ENCODE measurements at places on chromosomes 3 and 15.

DNA sequence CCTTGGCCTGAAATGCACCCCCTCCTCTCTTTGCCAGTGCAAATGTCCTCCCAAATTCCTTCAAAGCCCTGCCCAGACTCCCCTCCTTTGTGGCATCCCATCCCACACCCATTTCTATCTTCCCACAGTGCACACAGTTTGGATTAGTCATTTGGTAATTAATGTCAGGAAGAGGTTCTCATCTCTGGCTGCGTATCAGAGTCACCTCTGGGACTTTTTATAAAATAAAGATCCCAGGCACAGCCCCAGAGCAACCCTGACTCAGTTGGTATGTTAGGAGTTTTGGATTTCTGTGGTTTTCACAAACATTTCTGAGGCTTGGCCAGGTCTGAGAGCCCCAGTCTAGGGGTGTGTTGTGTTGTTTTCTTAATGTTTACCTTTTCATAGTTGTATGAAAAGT is 41.6 kb downstream of the C3orf20 start:
- ATAC-seq = no peak

- no peak for ATAC-seq
Observed at GRCh38 chr3:195794708-195795107, 17.0 kb downstream of the MUC4 start.

DNA sequence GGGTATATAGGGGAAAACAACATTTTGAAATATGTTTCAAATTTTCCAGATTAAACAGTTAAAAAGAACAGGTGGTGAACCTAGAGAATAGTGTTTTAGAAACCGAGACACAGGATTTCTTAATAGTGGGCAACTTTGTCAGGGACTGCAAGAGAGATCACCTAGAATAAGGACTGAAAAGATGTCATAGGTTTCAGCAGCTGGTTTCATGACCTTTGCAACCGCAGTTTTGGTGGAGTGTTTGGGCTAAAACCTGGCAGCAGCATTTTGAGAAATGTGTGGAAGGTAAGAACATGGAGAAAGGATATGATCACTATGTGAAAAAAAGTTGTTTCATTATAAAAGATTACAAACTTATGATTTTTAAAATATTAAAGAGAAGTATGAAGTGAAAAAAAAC is 34.9 kb downstream of the PRKCI start:
- ATAC-seq = no peak

GRCh38 chr3:59300733-59301132 is 250.9 kb upstream of the CFAP20DC start:
- no peak for ATAC-seq

GRCh38 chr15:66586155-66586976 is 20.6 kb upstream of the LCTL start:
- no peak for ATAC-seq

DNA sequence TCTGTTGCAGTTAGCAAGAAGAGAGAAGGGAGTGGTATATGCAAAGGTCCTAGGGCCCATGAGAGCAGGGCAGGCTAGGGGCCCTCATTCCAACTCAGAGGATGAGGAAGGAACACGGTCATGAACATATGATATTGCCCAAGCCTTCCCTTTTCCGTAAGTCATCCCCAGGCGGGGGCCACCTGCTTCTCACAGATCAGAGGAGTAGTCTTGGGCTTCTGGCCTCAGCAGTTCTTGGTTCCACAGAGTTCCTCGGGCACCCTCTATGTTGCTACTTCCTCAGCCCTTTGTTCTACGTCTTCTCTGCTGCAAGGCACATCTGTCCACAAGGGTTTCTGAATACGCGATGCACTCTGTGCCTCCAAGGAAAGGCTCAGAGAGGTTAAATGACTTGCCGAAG is 25.3 kb downstream of the EPHB3 start:
- ATAC-seq = no peak

- no peak for ATAC-seq
Observed at GRCh38 chr3:5112043-5112442, 10.0 kb upstream of the ARL8B start.

GRCh38 chr3:137511655-137512054 is 252.5 kb upstream of the SOX14 start:
- no peak for ATAC-seq

DNA sequence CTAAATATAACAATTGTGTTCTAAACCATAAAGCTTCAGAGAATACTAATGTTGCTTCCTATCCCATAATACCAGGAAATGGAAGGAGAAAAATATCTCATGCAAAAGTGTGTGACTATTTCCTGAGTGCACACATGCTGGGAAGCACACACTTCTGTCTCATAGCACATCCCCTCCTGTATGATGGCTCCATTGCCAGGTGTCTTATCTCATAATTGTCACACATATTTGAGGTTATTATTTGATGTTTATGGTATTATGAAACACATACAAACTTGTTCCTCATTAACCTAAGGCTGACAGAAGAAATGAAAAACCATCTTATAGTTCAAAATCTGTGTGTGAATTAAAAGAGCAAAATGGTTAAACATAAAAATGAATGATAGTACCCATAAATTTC is 65.4 kb downstream of the SERP1 start:
- no peak for ATAC-seq
